CD8-positive, alpha-beta memory T cell (primary cell): ENCODE measurements at places on chromosomes 5 and 9.

DNA sequence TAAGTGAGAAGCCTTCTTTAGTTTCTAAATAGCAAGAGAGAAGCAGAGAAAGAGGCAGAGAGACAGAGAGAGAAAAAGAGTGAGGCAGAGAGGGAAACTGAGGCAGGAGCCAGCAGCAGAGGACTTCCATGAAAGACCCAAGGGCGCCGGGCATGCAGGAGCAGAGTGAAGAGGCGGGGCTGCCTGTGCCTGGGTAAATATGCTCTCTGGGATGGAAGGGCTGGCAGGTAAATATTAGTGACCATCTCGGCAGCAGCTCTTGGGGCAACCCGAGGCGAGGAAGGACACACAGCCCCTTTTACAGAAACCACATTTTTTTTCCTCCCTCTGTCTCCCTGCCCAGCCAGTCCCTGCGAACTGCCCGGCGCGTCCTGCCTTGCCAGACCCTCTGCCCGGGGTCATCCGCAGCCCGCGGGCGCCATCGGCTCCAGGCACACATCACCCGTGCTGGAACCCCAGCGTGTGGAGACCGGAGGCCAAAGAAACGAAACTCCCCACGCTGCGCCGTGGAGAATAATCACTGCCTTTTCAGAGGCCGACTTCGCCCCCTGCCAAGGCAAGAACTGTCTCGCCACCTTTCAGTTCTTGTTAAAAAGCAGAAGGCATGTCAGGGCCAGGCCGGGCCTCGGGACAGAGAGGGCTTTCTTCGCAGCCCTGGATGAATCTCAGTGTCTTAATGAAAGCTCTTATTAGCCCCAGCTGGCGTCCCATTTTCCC is 61.3 kb downstream of the BOD1 start:
- DNase-seq = no peak

- no peak for DNase-seq
Observed at GRCh38 chr9:89953824-89954615, 349.2 kb downstream of the GADD45G start.

- no peak for DNase-seq
Observed at GRCh38 chr9:117696154-117696553, 8.0 kb upstream of the TLR4 start.

DNA sequence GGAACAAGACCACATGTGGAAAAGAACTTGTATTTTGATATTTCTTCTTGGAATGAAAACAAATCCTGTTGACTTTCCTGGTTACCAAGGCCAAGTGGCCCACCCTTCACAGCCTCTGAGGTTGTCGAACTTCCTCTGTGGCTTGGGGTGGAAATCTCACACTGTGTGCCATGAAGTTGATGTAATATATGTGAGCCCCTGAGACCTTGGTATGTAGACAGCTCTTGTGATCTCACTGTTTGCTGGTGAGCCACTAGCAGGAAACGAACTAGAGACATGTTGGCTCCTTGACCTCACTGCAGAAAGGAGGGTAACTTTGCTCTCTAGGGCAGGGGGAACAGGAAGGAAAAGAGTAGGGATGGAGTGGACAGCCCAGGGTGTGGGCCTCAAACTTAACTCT is 159.4 kb downstream of the ARHGAP26 start:
- peak; percentile 1 for DNase-seq

- DNase-seq = no peak
Observed at GRCh38 chr5:177100714-177101121, 14.0 kb downstream of the FGFR4 start.

GRCh38 chr5:1172670-1173404 is 28.6 kb upstream of the SLC6A19 start:
- peak; percentile 34 for DNase-seq

GRCh38 chr5:142421228-142421617 is 96.4 kb upstream of the SPRY4 start:
- no peak for DNase-seq

GRCh38 chr9:95435074-95435728 is 81.6 kb downstream of the PTCH1 start:
- no peak for DNase-seq

- no peak for DNase-seq
Observed at GRCh38 chr9:102769307-102769706, 225.8 kb upstream of the CYLC2 start.

- DNase-seq = no peak
Observed at GRCh38 chr9:17083258-17083657, 51.6 kb upstream of the CNTLN start.

- DNase-seq = no peak
Observed at GRCh38 chr5:39231705-39232525, 12.6 kb upstream of the FYB1 start.

DNA sequence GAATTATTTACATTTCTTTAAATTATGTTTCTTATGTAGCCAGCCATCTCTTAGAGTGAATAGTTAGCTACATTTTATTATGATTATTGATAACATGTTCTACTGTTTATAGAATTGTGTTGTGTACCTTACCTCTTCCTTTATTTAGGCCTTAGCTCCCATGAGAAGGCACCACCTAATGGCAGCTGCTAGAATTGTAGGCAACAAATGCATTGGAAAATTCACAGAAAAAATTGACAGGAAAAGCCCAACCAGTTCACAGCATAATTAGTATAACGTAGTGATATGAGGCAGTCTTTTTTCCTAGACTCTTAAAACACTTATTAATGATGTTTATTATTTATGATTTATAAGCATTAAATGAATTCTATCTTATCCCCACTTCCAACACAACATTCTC is 175.8 kb downstream of the WDR70 start:
- DNase-seq = no peak

- no peak for DNase-seq
Observed at GRCh38 chr9:136625101-136626065, 37.3 kb upstream of the EGFL7 start.

- no peak for DNase-seq
Observed at GRCh38 chr9:107816561-107817021, 327.0 kb upstream of the KLF4 start.

DNA sequence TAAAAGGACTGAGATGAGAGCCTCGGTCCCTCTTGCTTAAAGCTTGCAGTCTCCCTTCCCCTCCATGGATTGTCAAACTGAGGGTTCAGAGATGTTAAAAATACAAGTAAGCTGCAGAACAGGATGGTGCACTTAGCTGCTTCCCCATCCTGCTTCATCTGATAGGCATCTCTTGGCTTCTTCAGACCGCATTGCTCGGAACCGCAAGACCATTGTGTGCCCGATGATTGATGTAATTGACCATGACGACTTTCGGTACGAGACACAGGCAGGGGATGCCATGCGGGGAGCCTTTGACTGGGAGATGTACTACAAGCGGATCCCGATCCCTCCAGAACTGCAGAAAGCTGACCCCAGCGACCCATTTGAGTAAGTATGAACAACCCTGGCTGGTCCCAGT is 65.5 kb upstream of the SAP30L start:
- no peak for DNase-seq

DNA sequence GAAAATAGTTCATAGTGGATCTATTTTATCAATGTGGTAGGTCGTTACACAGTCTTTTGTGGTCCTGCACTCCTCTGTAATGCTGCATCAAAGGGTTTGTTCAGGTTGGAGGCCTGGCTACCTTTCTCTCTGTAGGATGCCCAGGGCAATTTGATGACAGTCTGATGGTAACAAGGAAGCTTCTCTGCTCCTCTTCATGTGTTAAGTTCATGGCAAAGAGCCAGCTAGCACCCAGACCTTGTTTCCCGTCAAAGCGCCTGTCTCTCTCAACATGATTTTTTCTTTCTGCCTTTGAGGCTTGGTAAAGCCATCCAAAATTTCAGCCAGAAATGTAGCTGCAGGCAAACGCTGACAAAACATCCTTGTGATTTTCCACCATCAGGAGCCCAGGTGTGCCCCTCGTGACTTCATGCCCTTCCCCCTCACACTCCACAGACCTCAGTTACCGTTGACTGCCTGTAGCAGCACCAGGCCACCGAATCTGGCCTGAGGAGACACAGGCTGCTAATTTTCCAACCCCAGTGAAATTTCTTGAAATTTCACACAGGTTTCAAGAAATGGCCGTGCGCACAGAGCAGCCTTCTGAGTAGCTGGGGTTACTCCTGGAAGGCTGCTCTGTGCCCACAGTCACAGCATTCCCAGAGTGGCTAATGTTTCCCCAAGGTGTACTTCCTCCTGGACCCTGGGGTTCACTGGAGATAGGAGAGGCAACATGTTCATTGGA is 292.7 kb downstream of the CWC27 start:
- DNase-seq = no peak
